ENCODE measurements at places on chromosomes 11 and 22.

- DNase-seq, result no peak
These were observed 12.8 kb upstream of the HYLS1 start for GRCh38 chr11:125874556-125875124.

GRCh38 chr22:30649430-30650007 lies 13.9 kb downstream of the SLC35E4 start:
- DNase-seq, result peak; percentile 45

GRCh38 chr11:8355416-8355742 lies 91.7 kb upstream of the LMO1 start:
- no peak for DNase-seq

- DNase-seq, result no peak
These were observed 397 bp upstream of the CD44 start for GRCh38 chr11:35138606-35138942.

DNA sequence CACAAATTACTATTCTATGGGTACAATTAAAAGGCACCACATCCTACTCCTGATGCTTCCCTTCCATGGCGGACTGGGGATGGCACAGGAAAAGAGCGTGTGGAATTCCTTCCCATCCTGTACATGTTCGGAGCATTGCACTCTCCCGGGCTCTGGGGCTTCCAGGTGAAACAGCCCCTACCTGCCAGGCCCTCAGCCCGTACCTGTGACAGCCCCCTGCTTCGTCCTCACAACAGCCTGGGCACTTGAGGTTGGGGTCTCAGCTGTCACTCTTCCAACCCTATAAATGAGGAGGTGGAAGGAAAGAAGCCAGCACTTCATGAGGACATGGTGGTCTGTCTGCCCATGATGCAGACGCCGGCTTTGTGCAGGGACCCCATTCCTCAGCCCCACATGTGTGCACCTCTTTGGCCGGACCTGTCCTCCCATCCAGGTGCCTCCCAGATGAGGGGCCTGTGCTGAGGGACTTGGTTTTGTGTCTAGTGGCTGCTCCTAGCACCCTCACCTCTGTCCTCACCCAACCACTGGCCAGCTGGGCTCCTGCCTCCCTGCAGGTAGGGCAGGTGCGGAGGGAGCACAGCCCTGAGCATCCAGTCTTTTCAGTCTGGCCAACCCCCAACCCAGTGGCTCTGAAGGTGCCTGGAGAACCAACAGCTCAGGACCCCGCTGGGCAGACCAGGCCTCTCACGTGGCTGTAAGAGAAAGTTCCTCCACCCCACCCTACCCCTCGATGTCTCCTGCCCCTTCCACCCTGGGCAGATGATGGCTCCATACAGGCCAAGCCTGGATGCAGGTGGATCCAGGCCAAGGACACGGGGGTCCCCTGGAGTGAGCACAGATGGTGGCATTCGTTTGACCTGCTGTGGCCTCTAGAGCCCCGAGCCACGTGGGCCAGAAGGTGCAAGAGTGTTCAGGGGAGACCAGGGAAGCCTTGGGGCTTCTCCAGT lies 23.4 kb upstream of the WNT7B start:
- no peak for DNase-seq

- DNase-seq, result no peak
These were observed 6.1 kb upstream of the CD59 start for GRCh38 chr11:33742249-33742851.

DNA sequence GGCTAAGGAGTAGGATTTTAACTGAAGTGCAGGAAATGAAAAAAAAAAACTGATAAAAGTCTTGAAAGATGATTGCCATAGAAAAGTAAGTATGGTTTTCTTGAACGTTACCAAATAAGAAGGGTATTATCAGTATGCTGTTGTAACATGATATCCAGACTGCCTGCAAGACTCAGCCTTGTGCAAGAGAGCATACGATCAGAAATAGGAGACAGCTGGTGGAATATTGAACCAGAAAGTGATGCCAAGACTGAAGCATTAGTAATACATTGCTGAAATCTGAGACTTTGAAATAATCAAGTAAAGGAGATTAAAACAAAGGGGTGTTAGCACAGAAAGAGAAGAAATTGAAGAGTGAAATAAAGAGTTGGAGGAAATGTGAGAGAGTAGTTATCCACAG lies 452.7 kb upstream of the CNTN5 start:
- no peak for DNase-seq
